Activated CD4-positive, alpha-beta T cell treated with anti-CD3 and anti-CD28 coated beads, Interleukin-2, amount 50 U/mL, for 16 hours (primary cell): ENCODE measurements at places on chromosomes 3 and 15.
A peak's percentile ranks its signal among the peaks of the same experiment; 100 is the strongest.

DNA sequence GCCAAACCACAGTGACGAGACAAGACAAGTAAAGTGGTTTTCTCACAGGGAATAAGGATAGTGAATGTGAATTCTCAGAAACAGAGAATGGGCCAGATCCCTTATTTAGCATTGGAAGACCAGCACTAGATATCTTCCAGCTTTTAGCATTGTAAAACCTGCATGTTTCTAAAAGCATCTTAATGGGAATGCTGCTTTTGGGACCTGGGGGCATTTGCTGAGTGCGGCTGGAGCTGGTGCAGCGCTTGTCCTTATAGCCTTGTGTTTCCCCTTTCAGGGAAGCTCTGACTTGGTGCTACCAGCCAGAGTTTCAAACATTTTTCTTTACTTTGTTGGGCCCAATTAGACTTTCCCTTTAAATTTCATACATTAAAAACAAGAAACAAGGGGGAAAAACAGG is 52.9 kb downstream of the CLSTN2 start:
- no peak for DNase-seq

- no peak for DNase-seq
These were observed 12.8 kb downstream of the PLEKHO2 start for GRCh38 chr15:64854526-64854925.

GRCh38 chr15:30922480-30923311 is 19.0 kb downstream of the FAN1 start:
- no peak for DNase-seq

GRCh38 chr3:933326-933725 is 159.5 kb upstream of the CNTN6 start:
- DNase-seq: no peak

DNA sequence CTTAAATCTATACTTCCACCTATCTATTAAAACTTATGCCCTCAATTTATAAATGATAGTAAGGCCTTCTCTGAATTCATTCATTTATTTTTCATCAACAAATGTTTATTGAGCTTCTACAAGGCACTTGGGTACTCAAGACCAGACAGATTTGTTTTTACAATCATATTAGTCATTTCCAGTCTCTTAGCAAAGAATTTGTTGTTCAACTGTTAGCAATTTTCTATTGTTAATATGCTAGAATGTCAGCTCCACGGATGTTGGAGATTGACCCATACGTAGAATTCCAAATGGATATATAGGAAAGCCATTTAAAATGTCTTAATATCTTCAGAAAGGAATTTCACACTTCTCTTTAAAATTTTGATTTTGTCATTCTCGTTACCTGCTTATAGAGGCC is 36.7 kb downstream of the ZBTB38 start:
- DNase-seq: no peak

DNA sequence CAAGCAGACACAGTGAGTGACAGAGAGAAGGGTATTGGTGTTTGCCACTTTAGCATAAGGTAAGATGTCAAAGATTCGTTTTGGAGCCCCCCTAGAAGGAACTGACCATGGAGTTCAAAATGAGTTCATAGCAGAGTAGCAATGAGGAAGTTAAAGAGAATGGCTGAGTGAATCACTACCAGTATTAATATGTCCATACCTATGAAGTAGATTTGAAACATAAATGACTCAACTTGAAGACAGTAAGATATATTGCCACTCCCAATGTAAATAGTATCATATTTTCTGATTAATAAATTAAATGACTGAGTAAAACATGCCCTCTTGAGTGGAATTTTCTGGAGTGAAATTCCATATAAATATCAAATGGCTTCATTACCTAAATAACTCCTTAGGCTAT is 675.1 kb downstream of the NLGN1 start:
- DNase-seq: no peak

DNA sequence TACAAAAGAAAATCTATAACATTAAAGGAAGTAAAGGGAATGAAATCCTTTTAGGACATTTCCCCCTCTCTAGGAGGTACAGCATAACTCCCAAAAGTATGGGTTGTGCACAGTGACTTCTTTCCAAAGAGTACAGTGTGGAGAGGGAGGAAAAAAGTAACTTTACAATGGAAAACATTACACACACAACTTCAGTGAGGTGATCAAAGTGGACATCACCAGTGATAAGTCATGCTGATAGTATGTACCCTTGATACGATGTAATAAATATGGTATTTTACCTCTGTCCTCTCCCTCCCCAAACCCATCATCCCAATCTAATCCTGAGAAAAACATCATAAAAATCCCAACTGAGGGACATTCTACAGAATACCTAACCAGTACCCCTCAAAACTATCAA is 10.8 kb downstream of the PLD1 start:
- no peak for DNase-seq

DNA sequence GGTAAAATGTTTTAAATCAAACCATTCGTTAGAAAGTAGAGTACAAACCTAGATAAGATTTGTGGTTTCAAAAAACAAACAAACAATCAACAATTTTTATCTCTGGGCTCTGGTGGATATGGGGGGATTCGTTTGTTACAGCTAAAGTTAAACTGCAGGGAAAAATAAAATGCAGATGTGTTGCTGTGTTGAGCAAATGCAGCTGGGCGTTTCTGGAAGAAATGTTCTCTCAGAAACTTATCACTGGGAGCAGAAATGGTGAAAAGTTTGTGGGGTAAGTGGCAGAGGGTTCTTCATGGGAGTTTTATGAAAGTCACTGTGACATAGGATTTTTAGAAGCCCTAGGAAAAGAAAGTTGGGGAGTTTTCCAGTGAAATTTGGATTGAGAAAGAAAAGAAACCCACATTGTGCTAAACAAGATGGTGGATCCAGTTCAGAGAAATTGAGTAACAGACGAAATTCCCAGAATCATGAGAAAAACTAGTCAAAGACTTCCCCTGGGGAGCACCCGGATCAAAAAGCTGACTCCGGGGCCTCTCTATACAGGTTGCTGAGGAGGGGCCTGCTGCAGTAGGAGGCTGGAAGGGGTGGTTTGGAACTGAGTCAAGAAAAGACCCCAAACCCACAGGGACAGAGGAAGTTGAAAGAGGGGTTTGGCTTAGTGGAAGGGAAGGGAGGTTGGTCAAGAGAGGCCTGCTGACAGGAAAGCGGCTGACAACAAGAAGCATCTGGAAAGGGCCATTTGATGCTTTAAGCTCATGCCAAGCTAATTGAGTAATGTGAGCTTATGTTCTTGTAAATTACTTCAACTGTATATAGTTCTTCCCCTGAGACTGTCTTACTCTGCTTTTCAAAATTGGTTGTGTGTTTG is 108.7 kb downstream of the RARB start:
- DNase-seq: no peak

- peak; percentile 67 for DNase-seq
These were observed 34.8 kb upstream of the CD47 start for GRCh38 chr3:108125550-108126071.

DNA sequence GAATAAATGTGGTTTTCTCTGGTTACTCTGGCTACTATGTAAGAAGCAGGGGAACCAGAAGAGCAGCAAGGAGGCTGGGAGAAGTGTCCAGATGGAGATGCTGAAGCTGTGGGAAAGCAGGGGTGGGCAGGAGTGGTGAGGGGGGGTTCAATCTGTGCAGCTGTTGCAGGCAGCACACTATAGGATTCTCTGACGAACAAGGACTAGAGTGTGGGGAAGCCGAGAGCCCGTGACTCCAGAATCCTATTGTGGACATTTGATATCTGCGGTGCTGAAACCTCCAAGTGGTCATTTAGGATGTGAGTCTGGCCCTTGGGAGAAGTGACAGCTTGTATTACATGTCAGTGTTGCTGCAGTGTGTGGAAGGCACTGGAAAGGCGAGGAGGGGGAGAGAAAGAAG is 60.5 kb downstream of the GABRB3 start:
- DNase-seq: no peak

- DNase-seq: no peak
These were observed 172.0 kb downstream of the UNC13C start for GRCh38 chr15:54150255-54150654.

DNA sequence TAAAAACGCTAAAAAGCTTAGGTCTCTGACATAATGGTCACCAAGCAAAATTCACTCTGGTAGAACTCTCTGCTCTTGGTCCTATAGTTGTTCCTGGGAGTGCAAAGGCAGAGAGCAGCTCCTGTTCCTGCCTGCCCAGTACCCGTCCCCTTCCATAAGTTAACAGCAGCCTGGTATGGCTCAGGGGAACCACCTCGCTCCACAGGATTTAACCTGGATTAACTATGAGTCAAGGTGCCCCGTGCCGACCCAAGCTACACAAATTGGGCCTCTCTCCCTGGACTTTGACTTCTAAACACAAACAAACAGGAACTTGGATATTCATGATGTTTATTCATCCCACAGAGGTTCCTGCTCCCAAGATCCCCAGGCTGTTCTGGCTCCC is 32.1 kb downstream of the SCAP start:
- DNase-seq: no peak

GRCh38 chr3:38650248-38650951 is 913 bp upstream of the SCN5A start:
- no peak for DNase-seq

GRCh38 chr15:38496151-38496550 is 42.2 kb downstream of the FAM98B start:
- no peak for DNase-seq
